ENCODE measurements at places on chromosomes 12 and 14.

- DNase-seq = no peak
These were observed 152.6 kb downstream of the AKAP6 start for GRCh38 chr14:32481707-32482106.

GRCh38 chr12:33825442-33825841, 196.9 kb upstream of the ALG10 start:
- DNase-seq = no peak

- DNase-seq = no peak
These were observed 116.5 kb downstream of the TTC6 start for GRCh38 chr14:37711831-37712475.

- no peak for DNase-seq
These were observed 102.3 kb upstream of the DIO3 start for GRCh38 chr14:101458741-101459550.

GRCh38 chr14:69090187-69090789, 62.6 kb downstream of the DCAF5 start:
- no peak for DNase-seq

GRCh38 chr12:111864913-111865312, 22.9 kb downstream of the MAPKAPK5 start:
- DNase-seq = no peak

DNA sequence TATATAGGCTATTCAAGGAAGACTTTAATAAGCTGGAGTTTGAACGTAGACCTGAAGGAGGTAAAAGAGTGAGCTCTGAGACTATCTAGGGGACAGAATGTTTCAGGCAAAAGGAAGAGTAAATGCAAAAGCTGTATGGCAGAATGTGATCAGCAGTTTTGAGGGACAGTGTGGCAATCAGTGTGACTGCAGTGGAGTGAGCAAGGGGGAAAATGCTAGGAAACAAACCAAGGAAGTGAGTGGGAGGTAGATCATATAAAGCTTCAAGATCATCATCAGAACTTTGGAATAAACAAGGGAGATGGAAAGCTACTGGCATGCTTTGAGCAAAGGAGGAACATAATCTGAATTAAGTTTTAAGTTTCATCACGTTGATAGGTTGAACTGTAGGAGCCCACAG, 67.5 kb upstream of the BTG1 start:
- no peak for DNase-seq

DNA sequence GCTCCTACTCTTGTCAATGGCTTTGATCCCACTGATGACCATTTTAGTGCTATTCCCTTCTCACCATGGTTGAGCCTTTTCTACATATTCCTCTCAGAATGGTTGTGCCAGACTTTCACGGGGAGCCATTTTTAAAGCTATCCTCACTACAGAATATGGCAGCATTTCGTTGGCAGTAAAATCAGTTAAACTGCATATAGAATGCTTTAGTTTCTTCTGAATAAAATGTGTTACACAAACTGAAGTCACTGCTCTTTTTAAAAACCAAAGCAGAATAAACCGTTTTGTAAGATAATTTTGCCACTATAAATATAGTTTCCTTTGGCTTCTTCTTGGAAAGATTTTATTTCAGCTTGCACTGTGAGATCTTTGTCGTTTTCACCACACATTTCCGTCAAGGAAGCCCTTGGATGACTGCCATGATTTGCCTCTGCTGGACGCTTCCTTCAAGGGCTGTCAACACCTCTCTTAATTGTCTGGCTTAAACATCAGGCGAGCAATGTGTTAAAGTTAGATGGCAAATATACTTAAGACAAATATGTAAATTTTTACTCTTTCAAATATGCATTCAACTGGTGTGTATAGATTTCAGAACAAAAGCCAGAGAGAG, 624.2 kb downstream of the DIO2 start:
- DNase-seq = no peak

- no peak for DNase-seq
These were observed 32.3 kb downstream of the MED13L start for GRCh38 chr12:116245189-116245588.

GRCh38 chr12:58378028-58378427, 436.7 kb downstream of the ATP23 start:
- DNase-seq = no peak

DNA sequence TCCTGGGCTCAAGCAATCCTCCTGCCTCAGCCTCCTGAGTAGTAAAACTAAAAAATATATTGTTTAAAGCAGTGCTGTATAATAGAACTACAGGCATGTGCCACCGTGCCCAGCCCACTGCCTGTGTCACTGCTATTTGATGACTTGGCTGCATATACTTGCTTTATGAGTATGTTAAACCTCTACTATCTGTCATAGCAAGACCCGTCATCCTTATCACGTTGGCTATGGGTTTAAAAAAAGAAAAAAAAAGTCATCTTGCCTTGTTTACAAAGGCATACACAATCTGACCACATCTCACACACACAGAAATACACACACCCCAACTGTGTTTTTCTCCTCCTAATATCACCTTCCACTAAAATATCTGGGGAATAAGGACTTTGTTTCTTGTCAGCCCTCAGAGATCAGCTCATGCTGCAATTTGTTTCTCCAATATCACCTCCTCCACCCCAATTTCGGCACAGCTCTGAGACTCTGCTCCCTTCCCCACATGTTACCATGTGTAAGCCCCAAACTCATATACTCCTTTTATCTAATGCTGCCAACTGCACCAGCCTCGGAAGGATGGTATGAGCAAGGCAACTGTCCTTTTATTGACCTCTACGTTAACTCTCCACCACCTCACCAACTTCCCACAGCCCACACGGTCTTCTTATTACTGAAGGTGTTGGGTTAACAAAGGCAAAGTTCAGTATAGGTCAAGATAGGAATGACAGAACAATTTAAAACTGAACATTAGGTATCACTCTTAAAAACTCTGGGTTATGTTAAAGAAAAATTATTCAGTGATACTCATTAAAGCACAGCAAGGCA, 802 bp upstream of the TMPRSS12 start:
- no peak for DNase-seq

- DNase-seq = no peak
These were observed 357.7 kb downstream of the ETNK1 start for GRCh38 chr12:22982635-22983034.

DNA sequence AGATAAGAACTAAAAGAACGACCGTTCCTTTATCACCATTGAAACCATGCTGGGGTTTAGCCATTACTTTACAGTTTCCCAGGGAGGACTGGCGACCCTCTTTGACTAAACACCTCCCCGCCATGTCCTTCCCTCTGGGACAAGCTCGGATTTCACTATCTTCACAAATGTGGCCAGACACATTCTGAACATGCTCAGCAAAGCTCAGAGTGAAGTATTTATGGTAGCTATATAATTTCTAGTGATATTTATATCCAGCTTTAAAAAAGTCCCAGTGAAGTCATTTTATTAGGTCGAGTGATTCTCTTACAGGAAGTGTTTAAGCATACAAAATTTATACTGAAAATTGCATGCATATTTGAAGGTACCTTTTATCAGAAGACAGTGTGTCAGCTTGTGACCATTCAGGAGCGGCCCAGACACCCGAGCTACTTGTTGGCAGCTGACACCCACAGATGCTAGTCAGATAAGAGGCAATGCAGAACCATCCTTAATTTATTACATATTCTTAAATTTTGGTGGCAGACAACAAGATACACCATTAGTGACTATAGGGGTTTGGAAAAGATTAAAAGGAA, 36.8 kb downstream of the NIN start:
- no peak for DNase-seq

GRCh38 chr14:33163600-33163999, 224.9 kb downstream of the NPAS3 start:
- no peak for DNase-seq

DNA sequence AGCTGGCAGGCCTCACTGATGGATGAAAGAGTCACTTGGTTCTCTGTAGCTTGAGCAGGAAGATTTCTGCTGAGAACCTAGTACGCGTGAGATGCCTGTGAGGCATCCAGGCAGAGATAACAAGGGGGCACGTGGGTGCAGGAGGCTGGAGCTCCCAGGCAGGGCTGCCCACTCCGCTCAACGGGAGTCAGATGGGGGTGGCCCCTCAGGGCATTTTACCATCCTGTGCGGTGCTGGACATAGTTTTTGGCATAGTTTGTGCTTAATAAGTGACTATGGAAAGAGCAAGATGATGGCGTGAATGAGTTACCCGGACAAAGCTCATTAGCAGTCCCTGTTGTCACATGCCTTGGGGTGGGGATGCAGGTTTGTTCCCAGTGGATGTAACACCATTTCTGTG, 182.8 kb downstream of the TSPAN9 start:
- no peak for DNase-seq

DNA sequence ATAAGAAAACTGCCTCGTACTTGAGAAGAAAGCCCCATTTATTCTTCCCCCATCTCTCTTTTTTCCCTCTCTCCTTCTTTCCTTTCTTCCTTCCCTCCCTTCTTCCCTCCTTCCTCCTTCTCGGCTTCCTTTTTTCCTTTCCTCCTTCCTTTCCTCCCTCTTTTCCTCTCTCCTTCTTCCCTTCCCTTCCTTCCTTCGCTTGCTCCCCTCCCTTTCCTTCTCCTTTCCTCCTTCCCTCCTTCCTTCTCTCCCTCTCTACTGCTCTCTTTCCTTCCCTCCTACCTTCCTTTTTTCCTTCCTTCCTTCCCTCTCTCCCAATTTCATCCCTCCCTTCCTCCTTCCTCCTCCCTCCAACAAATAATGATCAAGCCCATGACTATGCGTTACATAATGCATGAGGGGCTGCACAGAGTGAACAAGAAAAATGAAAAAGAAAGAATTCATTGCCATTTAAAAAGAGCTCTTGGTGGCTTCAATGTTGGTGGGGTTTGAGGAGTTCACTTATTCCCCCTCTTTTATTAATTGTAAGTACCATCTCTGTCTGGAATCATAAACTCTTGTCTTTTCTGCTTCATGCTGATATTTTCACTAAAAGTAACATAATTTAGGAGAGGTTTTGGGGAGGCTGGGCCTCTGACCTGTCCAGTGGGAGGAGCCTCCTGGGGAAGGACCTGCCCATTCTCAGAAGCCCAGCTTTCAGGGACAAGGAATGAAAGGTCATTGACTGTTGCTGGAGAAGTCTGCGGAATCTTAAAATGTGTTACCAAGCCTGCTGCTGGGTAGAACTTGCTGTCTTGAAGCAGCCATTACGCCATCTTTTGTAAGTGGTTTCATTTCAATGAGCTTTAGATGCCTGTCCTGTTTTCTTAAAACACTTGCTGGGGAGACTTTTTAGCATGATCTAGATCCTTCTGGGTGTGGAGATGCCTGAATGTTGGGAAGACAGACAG, 144.3 kb downstream of the CHST11 start:
- no peak for DNase-seq

- DNase-seq = no peak
These were observed 546.7 kb upstream of the SEL1L start for GRCh38 chr14:82080370-82080769.

GRCh38 chr14:54785136-54785777, 117.4 kb downstream of the GCH1 start:
- no peak for DNase-seq

DNA sequence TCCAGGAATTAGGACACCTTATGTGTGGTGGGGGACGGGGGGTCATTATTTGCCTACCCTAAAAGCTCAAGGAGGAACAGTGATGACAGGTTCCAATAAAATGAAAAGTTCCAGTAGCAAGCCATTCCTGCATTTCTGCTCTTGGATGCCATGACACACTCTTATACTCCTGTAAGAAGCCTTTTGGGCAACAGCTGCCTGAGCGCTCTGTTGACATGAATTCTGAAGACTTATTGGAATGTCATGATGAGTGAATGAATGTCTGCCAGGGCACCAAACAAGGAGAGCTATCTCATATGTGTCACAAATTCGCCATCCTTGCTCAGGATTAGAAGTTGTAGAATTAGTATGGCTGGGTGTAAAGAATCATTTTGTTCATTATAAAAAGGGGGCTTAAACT, 36.3 kb downstream of the PTGER2 start:
- no peak for DNase-seq

DNA sequence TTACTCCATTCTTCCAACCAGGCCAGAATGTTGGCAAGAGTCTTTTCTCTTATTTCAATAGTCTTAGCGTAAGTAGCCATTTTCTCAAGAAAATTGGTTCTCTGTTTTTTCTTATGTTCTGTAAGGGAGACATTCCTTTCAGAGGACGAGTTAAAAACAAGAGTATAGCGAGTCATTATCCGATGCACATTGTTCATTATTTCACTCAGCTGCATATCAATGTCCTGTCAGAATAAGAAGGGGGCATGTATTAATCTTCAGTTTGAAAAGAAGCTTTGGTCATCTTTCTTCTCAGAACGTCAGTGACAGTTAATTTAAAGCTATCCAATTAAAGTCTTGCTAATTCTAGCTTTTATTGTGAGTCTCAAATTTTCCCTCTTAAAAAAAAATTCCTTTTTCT, 33.3 kb downstream of the FAM186A start:
- no peak for DNase-seq

- no peak for DNase-seq
These were observed 48.3 kb downstream of the ABCD2 start for GRCh38 chr12:39571351-39571750.

- no peak for DNase-seq
These were observed 68.6 kb upstream of the RESF1 start for GRCh38 chr12:31890295-31891285.

- no peak for DNase-seq
These were observed 8.7 kb downstream of the CLIP1 start for GRCh38 chr12:122413516-122414404.

GRCh38 chr12:11738450-11738849, 89.0 kb downstream of the ETV6 start:
- no peak for DNase-seq

DNA sequence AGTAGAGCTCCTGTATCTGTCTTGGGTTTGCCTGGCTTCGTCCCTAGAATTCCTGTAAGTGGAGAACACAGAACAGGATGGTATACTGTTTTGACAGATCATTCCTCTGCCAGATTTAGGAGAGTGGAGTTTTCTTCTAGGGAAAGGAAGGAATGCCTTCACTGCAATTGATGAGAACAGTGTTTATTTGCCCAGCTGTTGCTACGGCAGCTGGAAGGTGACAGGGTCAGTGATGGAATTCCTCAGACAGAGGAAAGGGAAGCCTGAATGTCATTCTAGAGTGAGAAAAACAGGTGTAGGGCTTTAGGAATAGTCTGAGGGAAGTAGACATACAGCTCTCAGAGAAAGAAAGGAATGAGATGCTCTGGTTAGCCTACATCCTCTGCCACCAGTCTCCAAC, 11.7 kb downstream of the CSRNP2 start:
- DNase-seq = no peak

GRCh38 chr12:103751600-103751999, 89.4 kb downstream of the NT5DC3 start:
- no peak for DNase-seq

- DNase-seq = no peak
These were observed 20.3 kb upstream of the FAIM2 start for GRCh38 chr12:49923880-49924556.

DNA sequence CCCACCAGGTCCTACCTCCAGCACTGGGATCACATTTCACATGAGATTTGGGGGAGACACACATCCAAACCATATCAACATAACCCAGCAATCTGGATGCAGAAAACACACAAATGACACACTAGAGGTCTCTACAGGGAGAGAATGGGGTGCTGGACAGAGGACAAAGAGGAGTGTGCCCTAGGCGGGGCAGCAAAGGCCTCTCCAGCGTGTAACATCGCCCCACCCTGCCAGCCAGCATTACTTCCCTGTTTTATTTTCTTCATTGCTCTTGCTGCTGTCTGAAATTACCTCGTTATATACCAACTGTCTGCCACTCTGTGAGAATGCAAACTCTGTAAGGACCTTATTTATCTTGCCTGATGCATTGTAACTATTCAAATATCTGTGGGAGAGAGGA, 61.1 kb downstream of the RIMBP2 start:
- no peak for DNase-seq

- DNase-seq = no peak
These were observed 17.2 kb downstream of the TTC9 start for GRCh38 chr14:70658899-70659298.

All from stimulated activated CD8-positive, alpha-beta memory T cell treated with anti-CD3 and anti-CD28 coated beads, Interleukin-15, amount 100 ng/mL, for 1 hour (primary cell).